ENCODE measurements at places on chromosomes 1 and 21.

DNA sequence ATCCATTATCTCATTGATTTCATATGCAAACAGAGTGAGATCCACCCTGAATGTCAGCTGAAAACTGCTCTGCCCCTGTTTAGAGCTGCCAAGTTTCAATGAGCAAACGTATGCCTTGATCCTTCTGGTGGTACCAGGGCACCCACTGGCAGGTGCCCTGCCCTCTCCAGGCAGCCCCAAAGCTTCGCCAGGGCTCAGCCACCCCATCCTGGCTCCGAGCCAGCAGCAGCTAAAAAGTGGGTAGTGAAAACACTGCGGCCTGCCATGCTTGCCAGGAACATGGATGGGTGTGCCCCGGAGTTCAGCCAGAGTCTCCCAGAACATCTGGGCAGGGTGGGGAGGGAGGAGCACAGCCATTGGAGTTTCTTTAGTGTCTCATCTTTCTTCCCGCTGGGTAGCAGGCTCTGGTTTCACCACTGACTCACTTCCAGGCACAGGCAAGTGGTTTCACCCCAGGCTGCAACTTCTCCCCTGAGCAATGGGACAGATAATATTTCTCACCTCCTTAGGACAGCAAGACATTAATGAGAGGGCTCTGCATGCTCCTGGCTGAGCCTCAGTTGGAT, 8.1 kb upstream of the LMX1A start:
- DNase-seq: peak; percentile 29

DNA sequence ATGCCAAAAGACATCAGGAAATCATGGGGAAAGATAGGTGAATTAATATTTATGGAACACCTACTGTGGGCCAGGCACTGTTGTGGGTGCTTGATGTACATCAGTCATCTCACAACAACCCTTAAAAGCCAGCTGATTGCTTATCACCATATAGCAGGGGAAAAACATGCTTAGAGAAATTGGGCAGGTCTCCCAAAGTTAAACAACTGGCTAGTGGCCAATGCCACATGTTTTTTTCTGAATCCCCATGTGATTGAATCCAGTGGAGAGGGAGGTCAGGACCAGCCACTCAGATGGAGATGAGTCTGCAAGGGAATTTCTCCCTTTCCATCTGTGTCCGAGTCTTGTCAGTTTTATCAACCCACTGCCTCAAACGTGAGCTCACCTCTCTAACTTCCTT, 33.5 kb downstream of the UTP25 start:
- peak; percentile 13 for DNase-seq

DNA sequence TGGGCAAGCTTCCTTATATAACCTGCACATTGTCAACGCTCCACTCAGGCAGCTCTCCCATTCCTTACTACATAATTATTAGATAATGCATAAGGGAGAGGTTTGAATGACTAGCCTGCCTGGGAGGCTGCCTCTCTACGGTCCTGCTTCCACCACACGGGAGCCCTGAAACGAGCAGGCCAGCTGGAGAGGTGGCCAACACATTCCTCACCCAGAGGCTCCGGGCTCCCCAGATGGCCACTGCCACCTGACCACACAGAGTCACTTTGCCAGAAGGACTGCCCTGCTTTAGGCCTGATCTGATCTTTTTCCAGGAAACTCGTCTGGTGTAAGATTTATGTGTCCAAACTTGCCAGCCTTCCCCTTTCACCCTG, 27.9 kb downstream of the HIVEP3 start:
- no peak for DNase-seq

DNA sequence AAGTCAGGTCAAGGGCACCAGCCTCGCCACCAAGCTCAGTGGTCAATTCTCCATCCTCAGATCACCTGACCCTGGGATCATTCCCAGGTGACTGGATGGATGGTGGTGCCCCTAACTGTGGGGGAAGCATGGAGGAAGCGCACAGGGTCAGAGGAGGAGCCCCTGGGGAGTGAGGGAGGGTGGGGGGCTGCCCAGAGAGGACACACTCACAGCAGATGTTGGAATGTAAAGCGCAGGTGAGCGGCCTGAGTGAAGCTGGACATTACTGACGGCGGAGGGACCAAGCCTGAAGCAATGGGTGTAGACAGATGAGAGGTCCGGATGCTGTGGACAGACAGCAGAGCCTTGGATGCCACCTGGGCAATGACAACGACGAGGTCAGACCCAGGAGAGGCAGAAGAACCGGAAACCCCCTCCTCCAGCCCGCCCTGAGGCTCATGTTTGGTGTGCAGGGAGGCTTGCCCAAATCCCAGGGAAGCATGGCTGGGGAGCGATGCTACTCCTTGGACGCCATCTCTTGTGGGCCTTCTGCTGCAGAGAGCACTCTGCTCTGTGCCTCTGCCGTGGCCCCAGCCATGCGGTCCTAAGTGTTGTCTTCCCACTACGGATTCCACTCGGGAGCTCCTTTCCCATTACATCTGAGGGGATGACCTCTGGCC, 5.7 kb upstream of the CPLANE2 start:
- no peak for DNase-seq

- no peak for DNase-seq
Measured at GRCh38 chr1:36743286-36744005, 260.7 kb upstream of the CSF3R start.

- no peak for DNase-seq
Measured at GRCh38 chr1:244758708-244759107, 76.8 kb upstream of the COX20 start.

GRCh38 chr1:109293026-109293425, 10.1 kb upstream of the PSRC1 start:
- no peak for DNase-seq

- DNase-seq: no peak
Measured at GRCh38 chr1:164950541-164950986, 391.6 kb downstream of the PBX1 start.

- peak; percentile 74 for DNase-seq
Measured at GRCh38 chr1:215474940-215475339, 92.2 kb upstream of the KCTD3 start.

DNA sequence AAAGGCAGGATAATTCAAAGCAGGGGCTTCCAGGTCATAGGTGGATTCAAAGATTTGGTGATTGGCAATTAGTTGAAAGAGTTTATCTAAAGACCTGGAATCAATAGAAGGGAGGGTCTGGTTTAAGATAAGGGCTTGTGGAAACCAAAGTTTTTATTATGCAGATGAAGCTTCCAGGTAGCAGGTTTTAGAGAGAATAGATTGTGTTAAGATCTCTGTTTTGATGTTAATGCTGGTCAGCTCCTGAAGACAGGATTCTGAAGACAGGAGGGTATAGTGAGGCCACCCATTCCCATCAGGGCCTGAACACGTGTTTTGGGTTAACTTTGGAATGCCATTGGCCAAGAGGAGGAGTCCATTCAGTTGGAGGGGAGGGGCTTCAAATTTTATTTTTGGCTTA, 6.1 kb upstream of the PTBP2 start:
- DNase-seq: no peak

- DNase-seq: no peak
Measured at GRCh38 chr1:165494949-165495857, 48.6 kb upstream of the LRRC52 start.

DNA sequence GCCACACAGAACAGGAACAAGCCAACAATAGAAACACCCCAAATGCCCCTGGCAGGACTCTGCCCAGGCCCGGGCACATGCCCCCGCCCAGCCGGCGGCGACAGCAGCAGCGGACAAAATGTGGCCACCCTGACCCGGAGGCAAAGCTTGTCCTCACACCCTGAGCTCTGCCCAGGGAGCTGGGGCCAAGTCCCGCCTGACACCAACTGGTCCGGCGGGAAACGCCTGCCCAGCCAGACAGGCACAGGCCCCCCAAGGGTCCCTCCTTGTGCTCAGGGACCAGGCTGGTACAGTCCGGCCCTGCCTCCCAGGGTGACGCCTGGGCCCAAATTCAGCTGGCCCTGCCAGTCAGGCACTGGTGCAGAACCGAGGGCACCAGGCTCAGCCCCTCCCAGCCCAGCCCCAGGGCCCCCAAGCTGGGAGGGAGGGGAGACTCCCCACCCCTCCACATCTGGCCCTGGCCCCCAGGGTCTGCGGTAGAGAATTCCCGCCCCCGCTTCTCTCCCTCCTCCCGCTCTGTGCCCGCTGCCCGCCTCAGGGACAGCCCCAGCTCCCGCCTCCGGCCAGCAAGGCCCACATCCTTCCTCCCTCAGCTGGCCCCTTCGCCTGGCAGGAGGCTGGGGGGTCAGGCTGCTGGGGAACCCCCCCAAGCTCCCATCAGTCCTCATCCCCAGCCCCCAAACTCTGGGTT, 2.0 kb downstream of the AHDC1 start:
- DNase-seq: peak; percentile 91

DNA sequence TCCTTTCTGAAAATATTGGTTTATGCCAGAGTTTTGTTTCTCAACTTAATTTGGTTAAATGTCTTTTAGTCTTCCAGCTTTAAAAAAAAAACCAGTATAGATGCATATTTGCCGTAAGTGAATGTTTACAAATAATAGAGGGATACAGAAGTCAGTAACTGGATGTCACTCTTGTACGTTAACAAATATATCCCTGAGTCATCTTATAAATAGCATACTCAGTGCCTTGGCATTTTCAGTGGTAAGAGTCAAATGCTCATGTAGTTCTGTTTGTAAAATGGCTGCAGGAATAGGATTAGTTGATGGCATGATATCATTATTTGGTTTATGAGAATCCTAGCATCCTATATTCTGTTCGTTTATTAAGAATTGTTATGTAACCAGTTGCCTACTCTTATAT, 55.4 kb downstream of the SPEN start:
- DNase-seq: peak; percentile 85

- DNase-seq: no peak
Measured at GRCh38 chr1:11352816-11353799, 80.1 kb downstream of the UBIAD1 start.

DNA sequence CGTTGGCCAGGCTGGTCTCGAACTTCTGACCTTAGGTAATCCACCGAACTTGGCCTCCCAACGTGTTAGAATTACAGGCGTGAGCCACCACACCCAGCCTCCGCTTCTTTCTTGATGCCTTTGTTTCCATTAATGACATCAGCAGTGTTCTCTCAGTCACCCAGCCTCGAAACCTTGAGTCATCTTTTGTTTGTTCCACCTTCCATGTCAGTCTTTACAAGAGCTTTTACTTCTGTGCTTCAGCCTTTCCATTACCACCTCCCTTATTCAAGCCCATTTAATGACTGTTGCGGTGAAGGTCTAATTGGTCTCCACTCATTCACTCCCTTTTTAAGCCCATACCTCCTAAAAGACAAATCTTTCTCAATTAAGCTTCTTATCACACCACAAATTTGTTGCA, 146.6 kb upstream of the ADGRL2 start:
- no peak for DNase-seq

DNA sequence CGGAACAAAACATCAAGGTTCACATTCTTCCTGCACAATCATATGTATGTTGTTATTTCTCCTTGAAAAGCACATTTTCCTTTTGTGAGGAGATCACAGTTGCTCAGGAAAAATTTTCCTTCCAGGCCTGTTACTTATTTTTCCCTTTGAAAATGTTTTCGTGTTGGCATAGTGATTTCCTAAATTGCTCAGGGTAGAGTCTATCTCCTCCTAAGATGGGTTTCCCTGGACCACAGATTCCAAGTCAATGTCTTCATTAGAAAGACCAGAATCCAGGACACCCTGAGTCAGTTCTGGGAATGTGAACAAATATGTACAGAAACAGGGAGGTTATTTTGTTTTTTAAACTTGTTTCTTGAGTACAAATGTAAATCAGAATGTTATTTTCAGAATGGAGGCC, 94.3 kb upstream of the C1orf105 start:
- DNase-seq: peak; percentile 21

GRCh38 chr1:103516693-103517092, 8.8 kb upstream of the RNPC3 start:
- DNase-seq: peak; percentile 44

- DNase-seq: no peak
Measured at GRCh38 chr1:33364565-33364918, 43.6 kb upstream of the A3GALT2 start.

GRCh38 chr1:210384625-210385024, 55.9 kb downstream of the HHAT start:
- no peak for DNase-seq

DNA sequence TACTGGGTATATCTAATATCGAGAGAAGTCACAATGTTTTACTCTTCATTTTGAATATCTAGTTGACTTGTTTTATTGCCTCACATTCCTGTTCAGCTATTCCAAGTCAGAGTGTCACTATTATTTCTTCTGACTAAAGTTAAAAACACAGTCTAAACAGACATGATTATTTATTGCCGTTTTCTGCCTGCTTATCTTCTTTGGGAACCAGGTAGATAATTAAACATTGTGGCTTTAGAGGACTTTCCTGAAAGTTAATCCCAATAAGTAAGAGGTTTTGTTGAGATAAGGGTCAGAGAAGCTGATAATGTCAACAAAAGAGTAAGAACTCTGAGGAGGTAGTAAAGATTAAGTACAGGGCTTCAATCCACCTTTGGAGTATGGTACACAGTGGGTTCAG, 53.8 kb downstream of the PCNX2 start:
- DNase-seq: no peak

DNA sequence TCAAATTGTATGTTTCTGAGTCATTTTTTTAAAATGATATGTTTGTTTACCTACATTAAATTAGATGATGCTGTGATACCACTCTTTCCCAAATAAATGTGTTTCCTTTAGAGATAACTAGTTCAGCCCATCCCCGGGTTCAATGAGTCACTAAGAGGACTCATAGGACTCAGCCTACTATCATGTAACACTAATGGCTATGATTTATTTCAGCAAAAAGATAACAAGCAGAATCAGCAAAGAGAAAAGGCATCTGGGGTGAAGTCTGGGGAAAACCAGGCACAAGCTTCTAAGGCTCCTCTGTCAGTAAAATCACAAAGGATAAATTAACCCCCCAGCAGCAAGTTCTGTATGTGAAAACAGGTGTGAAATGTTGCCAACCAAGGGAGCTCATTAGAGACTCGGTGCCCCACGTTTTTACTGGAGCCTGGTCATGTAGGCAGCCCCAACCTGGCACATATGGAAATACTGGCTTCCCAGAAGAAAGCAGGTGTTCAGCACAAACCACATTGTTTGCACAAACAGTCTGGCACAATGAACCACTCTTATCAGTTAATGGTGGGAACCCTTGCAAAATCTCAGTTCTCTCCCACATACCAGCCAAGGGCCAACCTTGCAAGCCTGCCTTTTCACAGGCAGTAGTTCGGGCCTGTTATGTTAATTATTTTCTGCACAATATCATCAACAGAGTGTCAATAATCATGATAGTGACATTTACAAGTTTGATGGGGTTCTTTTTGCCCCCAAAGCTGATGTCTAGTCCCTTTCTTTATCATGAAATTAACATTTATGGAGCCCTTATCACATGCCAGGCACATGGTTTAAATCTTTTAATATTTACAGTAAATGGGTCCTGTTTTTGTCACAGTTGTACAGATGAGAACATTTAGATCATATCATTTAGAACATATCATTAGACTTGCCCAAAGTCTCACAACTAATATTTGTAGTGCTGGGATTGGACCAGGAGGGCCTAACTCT, 23.1 kb upstream of the CNN3 start:
- DNase-seq: peak; percentile 80

- DNase-seq: peak; percentile 42
Measured at GRCh38 chr1:107057197-107058133, 991 bp downstream of the PRMT6 start.

DNA sequence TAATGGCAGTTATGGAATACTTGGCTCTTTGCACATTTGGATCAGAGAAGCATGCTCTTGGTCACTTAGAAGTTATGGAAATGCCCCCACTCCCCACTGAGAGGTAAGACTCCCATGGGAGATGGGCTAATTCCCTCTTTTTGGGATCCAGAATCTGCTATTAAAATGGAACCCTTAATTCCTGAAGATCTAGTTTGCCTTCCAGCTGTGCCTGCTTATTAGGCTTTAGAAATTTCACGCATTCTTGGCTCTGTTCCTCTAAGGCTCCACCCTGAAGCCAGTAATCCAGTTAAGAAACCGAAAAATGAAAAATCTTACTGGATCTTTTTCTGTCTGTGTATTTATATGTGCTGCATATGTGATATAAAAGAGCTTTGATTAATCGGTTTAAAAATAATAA, 76.7 kb downstream of the USH2A start:
- DNase-seq: no peak

Data from LHCN-M2 (cell line).